ENCODE measurements at places on chromosomes 2 and 18.

GRCh38 chr2:192286093-192286701 lies 91.5 kb upstream of the TMEFF2 start:
- DNase-seq = no peak

GRCh38 chr2:16828044-16828827 lies 162.6 kb upstream of the CYRIA start:
- no peak for DNase-seq

DNA sequence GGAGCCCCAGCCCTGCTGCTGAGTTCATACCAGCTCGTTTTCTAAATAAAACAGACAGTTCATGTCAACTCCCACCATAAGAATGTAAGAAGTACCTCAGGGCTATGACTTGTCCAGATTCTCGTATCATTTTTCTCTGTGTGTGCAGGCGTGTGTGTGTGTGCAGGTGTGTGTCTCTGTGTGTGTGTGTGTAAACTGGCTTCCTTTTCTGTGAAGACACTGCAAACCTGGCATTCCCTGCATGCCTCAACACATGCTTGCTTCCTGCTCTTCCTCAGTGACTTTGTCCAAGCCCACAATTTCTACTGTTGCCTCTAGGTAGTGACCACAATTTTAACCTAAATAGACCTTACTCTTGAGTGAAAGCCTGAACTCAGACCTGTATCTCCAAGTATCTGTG lies 879.0 kb downstream of the SLC4A3 start:
- DNase-seq = no peak

GRCh38 chr18:47174545-47175116 lies 1.5 kb downstream of the IER3IP1 start:
- DNase-seq = no peak

DNA sequence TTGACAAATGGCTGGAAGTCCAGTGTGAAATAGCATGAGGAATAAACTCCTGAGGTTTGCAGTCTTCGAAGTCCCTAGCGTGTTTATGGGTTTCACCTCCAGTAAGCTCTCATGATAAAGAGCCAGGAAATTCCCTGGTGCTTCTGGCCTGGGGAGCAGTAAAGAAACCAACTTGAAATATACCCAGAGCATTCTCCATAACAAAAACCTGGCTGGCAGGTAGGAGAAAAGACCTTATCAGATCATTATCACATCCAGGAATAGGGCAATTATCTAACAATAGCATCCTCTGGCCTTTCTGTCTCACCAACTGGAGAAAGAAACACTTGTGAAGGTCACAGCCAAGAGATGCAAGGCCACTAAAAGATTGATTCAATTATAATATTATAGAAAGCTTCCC lies 513.6 kb upstream of the LRRTM4 start:
- DNase-seq = no peak
